ENCODE measurements at places on chromosomes 7 and 10.

DNA sequence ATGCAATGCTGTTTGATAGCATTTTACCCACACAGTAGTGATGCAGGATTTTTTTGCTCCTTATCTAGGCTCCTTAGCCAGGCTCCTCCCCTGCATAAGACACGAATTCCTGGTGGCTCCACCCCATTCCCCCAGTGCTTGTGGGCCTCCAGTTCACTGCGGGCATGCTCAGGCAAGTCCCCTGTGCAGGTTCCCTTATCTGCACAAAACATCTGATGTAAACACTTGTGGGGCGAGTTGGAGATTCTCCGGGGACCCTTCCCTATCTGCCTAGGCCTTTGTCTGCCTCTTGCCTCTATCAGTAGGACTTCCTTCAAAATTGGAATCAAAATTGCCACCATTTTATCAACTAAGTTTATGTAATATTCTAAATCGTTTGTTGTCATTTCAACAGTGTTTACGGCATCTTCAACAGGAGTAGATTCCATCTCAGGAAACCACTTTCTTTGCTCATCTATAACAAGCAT, 5.4 kb upstream of the STK17A start:
- no peak for DNase-seq

DNA sequence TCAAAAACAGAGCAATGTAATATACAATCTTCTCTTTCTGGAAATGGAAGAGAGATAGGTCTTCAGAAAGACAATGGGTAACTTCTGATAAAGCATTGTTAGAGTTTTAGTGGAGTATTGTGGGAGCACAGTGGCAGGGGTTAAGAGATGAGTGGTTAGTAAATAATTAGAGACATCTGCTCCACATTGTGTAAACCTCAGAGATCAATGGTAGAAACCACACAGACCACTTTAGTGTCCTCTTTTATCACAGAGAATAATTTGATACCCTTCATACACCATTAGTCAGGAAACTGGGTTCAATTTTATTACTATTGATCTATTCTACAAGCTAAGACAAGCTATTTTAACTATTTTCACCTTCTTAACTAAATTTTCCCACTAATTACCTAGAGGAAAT, 35.9 kb upstream of the MAGI2 start:
- no peak for DNase-seq

DNA sequence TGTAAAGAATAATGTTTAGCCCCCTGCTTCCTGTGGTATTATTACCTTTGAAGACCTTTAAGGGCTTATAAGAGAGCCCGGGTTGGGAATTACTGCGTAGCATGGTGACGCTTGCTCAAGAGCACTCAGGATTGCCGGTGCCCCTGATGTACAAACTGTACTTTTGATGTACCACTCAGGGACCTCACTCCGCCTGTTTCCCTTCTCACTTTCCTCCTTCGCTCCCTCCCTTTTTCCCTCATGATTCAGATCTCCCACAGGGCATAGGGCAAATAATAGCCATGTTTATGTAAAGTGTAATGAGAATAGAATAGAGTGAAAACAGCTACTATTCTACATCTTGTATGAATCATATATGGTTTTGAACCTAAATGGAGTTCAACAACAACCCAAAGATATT, 77.8 kb upstream of the PDCD4 start:
- no peak for DNase-seq

- DNase-seq, result no peak
Measured at GRCh38 chr7:24881623-24882022, 98.4 kb downstream of the OSBPL3 start.

- no peak for DNase-seq
Measured at GRCh38 chr10:53770903-53771302, 998.3 kb upstream of the MBL2 start.

DNA sequence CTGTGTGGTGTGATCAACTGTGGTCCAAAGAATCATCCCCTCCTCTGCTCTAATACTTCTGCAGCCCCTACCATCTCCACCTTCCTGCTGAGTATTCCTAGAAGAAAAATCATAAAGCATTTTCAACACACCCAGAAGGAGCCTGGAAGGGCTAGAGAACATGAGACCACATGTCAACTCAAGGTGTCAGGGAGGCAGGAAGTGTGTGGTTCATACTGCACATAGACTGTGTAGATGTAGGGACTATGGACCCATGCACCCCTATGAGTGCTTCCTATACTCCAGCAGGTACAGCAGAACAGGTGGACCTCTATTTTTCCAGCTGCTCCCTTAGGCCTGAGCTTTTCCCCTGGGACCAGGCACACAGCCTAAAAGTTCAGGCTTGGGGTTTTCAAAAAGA, 2.6 kb upstream of the ZNF746 start:
- DNase-seq, result no peak

GRCh38 chr10:5509691-5510090, 10.3 kb upstream of the CALML5 start:
- no peak for DNase-seq

DNA sequence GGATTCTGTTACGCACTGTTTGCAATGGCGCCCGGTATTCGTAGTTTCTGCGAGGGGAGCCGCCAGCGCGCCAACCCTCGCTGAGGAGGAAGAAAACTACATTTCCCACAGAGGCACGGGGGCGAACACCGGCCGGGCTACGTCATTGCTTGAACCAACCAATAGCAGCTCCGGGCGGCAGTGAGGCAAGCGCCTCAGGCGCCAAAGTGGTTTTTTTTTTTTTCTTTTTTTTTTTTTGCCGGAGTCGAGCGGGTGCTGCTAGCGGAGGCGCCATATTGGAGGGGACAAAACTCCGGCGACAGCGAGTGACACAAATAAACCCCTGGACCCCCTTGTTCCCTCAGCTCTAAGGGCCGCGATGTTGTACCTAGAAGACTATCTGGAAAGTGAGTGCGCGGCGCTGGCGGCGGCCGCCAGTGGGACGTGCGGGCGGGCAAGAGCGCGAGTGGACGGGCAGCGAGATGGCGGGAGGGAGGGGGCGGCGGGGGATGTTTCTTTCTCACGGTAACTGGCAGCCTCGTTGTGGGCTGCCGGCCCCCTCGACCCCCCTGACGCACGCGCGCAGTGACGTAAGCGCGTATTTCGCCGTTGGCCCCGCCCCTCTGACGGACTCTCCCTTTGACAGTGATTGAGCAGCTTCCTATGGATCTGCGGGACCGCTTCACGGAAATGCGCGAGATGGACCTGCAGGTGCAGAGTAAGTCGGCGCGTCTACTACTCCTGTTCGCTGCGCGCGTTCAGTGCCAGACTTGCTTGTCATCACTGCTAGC, at the start of gene ING3:
Gene ING3 (plus strand): TSS at position 239 of the 770 bp plus-strand sequence. CDS start 120 bp downstream, at position 359.
- peak; percentile 94 for DNase-seq

GRCh38 chr10:100879741-100880360, 32.9 kb upstream of the SLF2 start:
- DNase-seq, result no peak

DNA sequence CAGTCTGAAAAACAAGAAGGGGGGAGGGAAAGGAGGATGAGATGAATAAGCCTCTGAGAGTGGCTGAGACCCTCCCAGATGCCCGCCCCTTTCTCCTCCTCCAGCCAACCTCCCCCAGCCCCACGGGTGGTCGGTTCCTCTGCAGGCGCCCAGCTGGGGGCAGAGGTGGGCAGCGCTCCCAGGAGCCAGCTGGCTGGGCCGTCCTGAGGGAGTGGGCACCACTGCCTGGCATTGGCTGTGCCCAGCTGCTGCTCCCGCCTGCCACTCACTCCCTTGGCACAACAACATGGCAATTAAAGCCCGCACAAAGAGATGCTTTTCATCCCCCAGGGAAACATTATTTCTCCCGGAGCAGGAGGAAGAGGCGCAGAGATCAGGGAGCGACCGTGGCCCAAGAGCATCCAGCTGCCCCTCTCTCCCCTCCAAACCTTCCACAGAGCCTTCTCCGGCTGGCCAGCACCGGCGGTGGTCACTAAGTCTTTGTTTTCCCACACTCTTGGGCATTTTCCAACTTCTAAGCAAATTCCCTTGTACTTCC, 107.2 kb downstream of the SPDYE5 start:
- no peak for DNase-seq

DNA sequence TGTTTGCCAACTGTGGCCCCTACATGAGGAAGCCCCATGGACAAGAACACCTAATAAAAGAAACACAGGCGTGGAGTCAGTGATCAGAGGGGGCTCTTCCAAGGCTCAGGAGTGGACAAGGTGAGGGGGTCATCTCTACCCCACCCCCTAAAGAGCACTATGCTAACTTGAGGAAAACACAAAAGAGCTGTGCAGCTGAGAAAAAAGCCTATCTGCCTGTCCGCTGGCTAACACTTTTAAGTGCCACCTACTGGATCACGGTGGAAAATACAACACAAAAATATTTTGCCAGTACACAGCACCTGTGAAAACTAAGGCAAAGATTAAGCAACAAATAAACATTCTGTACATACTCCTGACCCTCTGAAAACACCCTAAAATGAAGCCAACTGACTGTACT, 53.1 kb upstream of the COBL start:
- no peak for DNase-seq

DNA sequence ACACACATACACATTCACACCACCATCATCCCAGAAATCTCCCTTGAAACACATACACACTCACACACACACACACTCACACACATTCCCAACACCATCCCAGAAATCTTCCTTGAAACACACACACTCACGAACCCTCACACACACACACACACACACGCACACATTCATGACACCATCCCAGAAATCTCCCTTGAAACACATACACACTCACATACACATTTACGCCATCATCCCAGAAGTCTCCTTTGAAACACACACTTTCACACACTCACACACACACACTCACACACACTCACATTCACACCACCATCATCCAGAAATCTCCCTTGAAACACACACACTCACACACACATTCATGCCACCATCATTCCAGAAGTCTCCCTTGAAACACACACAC, 360 bp upstream of the OPN4 start:
- DNase-seq, result no peak

- DNase-seq, result no peak
Measured at GRCh38 chr10:49164559-49165188, 23.5 kb downstream of the TMEM273 start.

GRCh38 chr7:130814778-130815335, 80.8 kb upstream of the KLF14 start:
- DNase-seq, result no peak

DNA sequence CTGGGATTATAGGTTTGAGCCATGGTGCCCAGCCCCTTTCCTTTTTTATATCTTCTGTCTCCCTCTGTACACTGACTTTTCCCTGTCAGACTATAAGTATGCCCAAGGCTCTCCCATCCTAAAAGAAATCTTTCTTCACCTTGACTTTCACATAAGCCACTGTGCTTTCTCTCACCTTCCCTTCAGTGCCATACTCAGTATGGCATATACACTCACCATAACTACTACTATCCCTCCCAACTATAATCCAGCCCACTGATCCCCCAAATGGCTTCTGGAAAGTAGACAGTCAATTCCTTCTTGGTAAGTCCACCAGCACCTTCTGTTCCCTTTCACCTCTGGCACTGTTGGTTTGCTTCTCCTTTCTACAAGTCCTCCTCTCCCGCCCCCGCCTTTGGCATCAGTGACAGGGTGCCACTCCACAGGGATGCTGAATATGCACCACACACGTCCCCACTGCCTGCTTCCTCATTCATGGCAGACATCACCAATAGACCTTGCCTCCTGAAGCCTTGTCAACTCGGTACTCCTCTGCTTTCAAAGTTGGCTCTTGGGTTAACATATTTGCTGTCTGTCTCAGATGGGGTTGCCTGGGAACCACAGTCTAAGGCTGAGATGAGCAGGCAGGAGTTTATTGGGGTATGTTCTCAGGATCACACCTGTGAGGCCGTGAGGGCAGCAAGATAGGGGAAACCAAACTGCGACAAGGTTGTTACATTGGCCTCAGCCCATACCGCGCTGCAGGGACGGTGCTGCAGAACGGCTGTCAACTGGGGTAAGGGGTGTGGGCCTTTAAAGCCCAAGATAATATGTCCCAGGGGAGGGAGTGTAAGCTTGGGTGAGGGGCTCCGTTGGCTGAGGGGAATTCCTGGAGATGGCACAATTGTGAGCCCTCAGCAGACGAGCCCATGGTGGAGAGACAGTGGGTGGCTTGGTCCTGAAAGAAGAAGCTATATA, 7.2 kb upstream of the PSAP start:
- DNase-seq, result no peak

DNA sequence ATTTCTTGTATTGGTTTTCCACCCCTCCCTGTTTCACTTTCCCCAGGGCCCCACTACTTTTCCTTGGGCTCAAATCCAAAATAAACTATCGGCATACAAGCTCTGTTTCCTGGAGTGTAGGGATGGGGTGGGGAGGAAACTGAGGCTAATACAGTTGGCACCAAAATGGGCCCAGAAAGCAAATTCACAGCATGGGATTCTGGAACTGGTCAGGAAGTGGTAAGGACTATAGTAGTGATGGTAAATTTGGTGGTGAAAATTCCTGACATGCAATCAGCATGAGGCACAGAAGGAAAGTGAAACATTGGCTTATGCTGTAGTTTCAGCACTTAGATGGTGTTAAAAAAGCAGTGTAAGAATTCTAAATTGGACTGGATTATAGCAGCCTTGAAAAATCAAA, 8.7 kb upstream of the SAMD9L start:
- no peak for DNase-seq

- DNase-seq, result no peak
Measured at GRCh38 chr7:149642589-149642988, 130.8 kb downstream of the ZNF467 start.

DNA sequence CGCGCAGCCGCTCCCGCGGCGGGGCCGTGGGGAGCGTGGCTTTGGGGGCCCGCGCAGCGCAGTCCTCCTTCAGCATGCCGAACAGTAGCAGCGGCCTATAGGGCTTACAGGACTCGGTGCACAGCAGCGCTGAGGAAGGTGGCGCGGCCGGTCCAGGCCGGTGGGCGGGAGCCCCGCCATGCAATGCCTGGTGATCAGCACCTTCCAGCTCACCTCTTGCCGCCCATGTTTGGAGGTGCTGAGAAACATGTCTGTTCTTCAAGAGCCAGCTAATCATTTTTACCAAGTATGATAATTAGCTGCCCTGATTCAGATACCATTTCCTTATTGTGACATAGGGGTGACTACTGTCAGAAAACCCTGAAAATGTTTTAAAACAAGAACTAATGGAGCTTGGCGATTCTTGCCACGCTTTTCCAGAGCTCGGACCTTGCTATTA, 33.5 kb upstream of the SFTPD start:
- no peak for DNase-seq

GRCh38 chr10:44937196-44938005, 22.2 kb upstream of the RASSF4 start:
- DNase-seq, result no peak

- DNase-seq, result no peak
Measured at GRCh38 chr10:93566435-93567276, at the start of gene FFAR4. FFAR4 (plus strand) TSS chr10:93566665; CDS start chr10:93566721, 56 bp downstream.

DNA sequence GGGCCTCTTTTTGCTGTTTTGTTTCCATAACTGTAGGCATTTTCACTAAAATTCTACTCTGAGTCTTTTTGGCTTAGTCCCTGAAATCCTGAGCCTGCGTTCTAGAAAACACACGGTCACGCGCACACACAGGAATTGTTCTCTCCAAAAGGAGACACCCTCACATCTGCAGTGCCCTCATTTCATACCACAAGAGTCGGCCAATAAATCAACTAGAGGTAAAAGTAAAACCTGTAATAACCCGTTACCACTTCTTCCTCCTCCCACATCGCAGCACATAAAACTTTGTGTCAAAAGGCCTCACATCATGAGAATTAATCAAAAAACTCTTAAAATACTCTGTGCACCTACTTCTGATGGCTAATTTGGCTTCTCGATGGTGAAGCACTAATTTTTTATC, 133.3 kb upstream of the MGMT start:
- DNase-seq, result no peak

All from stimulated activated CD8-positive, alpha-beta memory T cell treated with anti-CD3 and anti-CD28 coated beads, Interleukin-15, amount 100 ng/mL, for 4 hours (primary cell).